ENCODE measurements at places on chromosomes 11 and 22.
A peak's percentile ranks its signal among the peaks of the same experiment; 100 is the strongest.

DNA sequence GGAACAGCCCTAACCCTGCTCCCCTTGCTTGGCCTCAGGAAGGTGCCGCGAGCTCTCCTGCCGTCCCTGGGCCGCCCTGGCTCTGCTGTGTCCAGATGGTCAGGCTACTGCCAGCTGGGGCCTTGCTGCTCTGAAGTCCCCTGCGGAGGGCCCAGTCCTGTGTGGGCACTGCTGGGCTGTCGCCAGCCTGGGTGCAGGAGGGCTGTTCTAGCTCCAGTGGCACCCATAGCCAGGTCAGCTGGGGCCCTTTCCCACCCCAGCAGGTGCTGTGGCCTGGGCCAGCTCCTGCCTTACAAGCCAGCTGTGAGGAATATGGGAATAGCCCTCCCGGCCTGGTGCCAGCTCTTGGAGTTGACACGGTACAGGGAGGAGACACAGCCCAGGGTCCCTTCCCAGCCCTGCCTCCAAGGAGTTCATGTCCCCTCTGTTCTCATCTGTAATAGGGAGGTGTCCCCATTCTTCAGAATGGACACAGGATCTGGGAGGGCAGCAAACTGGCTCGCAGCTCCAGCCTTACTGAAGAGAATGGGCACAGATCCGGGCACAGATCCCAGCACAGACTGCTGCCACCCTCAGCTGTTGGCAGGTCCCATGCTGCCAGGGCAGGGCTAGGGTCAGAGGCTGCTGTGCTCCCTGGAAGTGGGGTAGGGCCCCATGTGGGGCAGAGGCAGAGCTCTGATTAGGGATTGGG lies 3.9 kb downstream of the DERL3 start:
- no peak for DNase-seq

GRCh38 chr22:37643225-37643847 lies 3.9 kb downstream of the SH3BP1 start:
- peak; percentile 55 for DNase-seq

- DNase-seq = no peak
Measured at GRCh38 chr22:20109411-20110358, 6.2 kb upstream of the RANBP1 start.

- DNase-seq = no peak
Measured at GRCh38 chr11:57475671-57476046, 15.3 kb downstream of the RTN4RL2 start.

DNA sequence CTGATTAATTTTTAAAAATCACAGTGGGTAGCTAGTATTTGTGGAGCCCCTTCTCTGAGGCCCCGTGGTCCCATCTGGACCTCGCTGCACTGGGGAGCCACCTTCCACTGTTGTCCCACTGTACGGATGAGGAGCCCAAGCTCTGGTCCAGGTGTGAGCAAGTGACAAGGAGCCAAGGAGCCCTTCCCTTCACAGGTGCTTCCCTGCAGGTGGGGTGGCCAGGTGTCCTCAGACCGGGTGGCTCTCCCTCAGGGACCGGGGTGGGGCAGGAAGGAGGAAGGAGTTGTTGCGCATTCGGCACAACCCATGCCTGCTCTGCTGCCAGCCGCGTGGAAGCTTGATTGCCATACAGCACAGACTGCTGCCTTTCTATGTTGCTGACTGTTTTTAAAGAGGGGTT lies 10.4 kb upstream of the SEPTIN5 start:
- DNase-seq = no peak

GRCh38 chr22:30273711-30274436 lies 7.2 kb upstream of the OSM start:
- no peak for DNase-seq

DNA sequence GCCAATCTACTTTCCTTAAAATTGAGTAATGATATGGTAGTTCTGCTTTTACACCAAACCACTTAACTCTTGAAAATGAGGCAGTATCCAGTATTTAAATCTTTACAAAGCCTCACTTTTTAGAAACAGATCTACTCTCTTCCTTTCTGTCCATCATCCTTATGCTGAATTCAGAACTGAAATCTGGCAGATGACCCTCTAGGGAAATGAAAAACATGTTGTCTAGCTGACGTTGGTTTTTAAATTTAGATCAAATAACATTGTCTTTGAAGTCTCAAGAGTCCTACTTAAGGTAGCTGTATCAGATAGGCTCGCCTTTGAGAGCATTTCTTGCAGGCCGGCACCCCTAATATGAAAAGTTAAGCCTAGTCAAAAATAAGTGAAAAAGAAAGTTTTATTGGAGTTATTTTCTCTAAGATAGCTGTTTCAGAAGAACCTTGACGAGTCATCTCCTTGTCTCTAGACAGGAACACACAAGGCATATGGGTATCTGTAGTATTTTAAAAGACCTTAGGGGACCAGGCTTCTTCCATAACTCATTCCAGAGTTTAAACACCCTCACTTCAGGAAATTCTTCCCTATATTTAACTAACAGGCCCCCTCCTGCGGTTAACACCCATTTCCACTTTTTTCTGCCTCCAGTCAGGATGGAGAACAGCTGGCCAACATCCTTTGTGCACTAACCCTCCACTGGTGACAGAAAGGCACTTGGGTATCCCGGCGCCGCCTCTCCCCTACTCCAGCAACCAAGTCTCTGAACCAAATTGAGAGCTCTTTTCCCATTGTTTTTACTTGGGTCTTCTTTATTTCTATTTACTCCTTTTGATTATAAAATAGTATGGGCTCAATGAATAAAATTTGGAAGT lies 81.2 kb downstream of the WNT11 start:
- no peak for DNase-seq

GRCh38 chr11:48007677-48008076 lies 27.3 kb downstream of the PTPRJ start:
- no peak for DNase-seq

DNA sequence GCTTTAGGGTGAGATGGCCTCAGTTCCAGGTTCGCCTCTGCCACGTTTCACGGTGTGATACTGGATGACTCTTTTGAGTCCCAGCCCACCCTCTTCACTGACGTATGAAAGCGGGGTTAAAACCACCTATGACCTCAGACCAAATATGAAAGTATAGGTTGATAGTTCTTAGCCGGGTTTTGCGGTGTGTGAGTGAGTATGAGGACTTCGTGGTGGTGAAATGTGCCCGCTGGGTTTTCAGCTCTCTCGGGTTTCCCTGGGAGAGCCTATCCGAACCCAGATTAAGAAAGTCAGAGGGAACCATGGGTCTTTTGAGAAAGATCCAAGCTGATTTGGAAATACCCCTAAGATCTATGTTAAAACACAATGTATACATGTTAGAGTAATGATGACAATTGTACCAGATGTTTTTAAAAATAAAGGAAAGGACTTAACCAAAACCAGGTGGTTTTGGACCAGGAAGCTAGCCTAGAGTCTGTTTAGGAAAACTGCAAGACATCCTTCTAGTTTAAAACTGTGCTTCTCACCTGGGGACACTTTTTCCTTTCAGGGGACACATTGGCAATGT lies 25.8 kb upstream of the ST3GAL4 start:
- DNase-seq = no peak

DNA sequence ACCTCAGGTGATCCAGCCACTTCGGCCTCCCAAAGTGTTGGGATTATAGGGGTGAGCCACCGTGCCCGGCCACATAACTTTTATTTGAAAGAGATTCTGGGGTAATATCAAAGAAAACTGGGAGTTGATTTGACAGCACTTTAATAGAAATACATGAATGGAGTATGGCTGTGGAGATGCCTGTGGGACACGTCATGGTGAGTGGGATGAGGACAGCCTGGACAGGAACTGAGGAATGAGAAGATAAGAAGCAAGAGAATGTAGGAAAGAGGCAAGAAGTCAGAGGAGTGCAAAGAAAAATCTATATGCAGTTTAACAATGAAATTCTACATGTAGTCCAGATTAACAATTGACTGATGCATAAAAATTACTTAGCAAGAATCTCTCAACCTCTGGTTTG lies 31.0 kb downstream of the SLC22A6 start:
- DNase-seq = no peak

DNA sequence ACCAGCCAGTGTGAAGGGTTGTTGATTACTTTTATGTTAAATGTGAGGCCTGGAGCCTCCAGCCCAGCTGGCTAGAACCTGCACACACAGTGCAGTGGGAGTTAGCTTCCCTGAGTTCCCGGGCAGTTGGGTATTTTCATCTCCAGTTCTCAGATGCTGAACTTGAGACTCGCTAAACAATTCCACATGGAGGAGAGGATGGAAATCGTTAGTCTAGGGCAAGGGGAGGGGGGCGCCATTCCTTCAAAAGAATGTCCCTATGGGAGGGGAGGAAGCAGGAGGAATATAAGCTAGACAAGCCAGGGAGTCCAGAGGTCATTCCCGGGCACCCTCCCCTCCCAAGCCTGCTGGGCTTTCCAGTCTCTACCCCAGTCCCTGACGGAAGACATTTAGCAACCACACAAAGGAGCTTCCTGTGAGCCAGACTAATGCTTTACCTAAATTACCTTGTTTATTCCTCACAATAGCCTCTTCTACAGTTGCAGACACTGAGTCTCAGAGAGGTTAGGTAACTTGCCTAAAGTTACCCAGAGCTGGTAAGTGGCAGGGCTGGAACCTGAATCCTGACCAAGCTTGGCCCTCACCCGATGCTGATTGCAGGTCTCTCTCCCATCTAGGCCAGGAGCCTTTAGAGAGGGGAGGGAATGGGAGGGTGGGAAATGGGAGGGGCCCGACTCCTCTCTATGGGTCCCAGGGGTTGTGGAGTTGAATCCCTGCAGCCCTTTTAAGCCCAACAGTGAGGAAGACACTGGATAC lies 1.9 kb upstream of the TSKU start:
- DNase-seq = no peak

DNA sequence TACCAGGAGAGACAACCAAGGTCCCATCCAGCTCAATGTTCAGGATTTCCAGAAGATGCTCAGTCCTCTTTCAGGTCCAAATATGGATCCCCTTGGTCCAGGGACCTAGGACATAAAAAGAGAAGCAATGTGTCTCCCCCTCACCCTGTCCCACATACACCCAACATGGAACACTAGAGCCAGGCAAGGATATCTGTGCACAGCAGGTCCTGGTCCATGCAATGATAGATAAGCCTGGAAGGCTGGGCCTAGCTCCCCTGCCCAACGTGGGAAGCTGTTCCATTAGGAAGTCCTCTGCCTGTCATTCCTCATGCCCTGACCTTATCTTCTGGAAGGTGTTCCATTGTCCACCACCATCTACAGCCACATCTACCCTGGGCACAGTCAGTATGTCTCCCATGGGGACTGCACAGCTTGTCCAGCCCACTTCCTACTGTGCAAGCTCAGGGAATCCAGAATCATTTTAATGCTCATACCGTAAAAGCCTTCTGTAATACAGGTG lies 1434.8 kb downstream of the TBC1D22A start:
- no peak for DNase-seq

DNA sequence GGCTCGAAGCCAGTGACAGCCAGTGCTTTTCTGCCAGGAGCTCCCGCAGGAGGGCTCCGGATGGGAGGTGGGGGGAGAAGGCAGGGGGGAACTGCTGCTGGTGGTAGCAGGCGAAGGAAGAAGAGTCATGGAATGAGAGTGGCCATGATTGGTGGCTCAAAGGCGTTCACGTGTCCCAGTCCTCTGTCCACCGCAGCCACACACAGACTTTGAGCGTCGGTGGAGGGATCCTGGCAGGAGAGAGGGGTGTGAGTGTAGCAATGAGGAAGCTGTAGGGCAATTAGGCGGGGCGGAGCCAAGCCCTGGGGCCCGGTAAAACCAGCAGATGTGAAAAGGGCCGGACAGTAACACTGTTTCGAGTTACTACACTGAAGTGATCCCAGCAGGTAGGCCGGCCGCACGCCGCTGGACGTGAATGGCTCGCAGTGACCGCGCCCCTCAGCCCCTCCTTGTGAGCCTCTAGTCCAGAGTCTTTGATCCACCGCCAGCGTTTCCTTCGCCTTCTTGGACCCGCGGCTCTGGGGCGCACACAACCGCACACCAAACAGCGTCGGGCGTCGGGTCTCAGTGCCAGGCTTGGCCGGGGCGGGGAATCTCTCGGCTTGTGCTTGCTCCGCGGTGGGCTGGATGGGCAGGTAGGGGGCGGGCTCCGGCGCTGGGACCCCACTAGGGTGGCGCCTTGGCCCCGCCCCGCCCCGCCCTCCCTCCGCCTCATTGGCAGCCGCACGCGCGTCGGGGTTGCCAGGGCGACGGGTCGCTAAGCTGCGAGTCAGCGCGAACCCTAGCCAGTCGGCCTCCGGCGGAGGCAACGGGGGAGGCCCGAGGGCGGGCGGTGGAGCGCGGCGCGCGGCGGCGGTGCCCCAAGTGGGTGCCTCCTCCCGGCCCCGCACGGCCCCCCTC lies at the start of gene LRRC10B:
Gene LRRC10B (plus strand): TSS at position 788 of the 900 bp plus-strand sequence. CDS start 250 bp downstream, outside the sequence.
- peak; percentile 84 for DNase-seq

- DNase-seq = peak; percentile 26
Measured at GRCh38 chr11:31641477-31642062, 132.0 kb downstream of the ELP4 start.

- no peak for DNase-seq
Measured at GRCh38 chr11:72773696-72774095, 20.2 kb downstream of the STARD10 start.

DNA sequence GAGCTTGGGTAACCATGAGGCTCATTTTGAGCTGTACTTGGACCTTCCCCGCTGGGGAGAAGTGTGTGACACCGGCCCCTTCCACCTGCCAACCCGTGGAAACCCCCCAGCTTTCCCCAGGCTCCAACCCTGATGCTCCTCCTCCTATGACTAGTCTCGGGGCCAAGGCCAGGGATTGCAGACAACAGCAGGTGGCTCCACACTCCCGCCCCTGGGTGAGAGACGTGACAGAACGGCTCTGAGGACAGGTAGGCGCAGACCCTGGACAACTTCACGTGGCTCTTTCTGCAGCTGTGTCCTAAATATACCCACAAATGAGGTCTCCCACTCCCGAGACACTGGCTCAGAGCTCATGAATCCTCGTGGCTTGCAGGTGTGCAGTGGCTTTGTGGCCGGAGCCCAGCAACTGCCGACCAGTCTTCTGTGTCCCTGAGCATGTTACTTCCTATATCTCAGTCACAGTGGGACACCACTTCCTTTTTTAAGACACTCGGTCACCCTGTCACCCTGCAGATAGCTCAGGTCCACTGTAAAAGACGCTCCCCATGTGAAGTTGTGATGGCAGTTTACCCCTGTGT lies 55.2 kb downstream of the NECTIN1 start:
- DNase-seq = no peak

- DNase-seq = no peak
Measured at GRCh38 chr22:48702573-48703264, 1125.0 kb downstream of the BRD1 start.

- no peak for DNase-seq
Measured at GRCh38 chr22:40733919-40734318, 54.6 kb downstream of the MCHR1 start.

DNA sequence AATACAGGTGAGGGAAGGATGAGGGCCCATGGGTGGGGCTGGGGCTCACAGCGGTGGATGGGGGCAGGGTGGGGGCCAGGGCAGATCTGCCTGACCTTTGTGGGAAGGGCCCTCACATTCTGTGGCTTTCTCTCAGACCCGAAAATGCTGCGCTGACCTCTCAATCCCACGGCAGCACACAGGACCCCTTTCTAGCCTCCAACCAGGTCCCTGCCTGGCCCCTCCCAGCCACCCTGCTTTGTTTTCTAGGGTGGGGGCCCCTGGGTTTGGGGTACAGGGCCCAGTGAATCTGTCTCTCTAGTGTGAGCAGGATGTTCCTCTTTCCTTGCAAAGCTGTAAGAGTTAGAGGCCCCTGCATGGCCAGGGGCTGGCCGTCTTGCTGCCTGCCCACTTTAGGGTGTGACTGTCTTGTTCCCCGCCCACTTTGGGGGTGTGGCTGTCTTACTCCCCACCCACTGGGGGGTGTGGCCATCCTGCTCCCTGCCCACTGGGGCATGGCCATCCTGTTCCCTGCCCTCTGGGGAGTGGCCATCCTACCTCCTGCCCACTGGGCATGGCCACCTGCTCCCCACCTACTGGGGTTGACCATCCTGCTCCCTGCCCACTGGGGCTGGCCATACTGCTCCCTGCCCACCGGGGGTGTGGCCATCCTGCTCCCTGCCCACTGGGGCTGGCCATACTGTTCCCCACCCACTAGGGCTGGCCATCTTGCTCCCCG lies 11.5 kb downstream of the PARVG start:
- DNase-seq = no peak

All from NCI-H1930 (cell line).